Activated CD4-positive, CD25-positive, alpha-beta regulatory T cell treated with anti-CD3 and anti-CD28 coated beads, Interleukin-2, amount 50 U/mL, for 16 hours (primary cell): ENCODE measurements at places on chromosomes 7 and 10.

- no peak for DNase-seq
These were observed 134.6 kb downstream of the CHRM2 start for GRCh38 chr7:137003086-137003485.

GRCh38 chr10:62814756-62815380 lies 1.3 kb downstream of the EGR2 start:
- DNase-seq, result no peak

- DNase-seq, result no peak
These were observed at the start of gene C1QL3 for GRCh38 chr10:16521311-16522016. Gene C1QL3, minus strand, starts transcription at chr10:16521879. Its CDS starts 814 bp downstream, at chr10:16521065.

DNA sequence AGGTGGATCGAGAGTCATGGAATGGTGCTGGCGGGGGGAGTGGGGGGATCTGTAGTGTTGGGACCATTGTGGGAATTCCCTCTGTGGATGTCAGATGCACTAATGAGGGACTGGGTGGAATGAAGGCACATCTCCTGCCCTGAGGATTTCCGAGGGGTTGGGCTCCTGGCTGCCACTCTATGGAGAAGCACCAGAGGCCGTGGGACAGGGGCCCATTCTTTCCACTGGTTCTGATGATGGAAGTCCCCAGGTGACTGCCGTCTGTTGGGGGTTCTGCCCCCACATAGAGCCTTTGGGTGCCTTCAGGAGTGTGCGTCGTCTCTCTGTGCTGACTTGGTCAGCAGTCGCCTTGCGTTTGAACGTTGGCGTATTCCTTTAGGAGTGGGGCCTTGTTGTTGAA lies 202.9 kb downstream of the GLRX3 start:
- DNase-seq, result no peak

- DNase-seq, result no peak
These were observed 87.8 kb downstream of the BTRC start for GRCh38 chr10:101441541-101442455.

DNA sequence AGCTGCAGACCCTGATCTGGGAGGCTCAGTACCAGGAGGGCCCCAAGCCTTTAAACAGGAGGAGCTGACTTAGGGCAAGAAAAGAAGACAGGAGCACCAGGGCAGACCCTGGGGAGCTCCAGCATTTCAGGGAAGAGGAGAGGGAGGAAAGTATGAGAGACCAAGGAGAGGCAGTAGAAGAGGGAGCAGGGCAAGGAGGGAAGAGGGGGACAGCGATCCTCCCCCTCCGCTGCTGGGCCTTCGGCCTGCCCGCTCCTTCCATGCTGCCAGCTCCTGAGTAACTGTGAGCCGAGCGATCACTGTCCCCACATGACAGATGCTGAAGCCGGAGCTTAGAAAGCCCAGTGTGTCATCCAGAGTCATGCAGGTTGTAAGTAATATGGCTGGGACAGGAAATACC lies 65.9 kb downstream of the ALOX5 start:
- no peak for DNase-seq

DNA sequence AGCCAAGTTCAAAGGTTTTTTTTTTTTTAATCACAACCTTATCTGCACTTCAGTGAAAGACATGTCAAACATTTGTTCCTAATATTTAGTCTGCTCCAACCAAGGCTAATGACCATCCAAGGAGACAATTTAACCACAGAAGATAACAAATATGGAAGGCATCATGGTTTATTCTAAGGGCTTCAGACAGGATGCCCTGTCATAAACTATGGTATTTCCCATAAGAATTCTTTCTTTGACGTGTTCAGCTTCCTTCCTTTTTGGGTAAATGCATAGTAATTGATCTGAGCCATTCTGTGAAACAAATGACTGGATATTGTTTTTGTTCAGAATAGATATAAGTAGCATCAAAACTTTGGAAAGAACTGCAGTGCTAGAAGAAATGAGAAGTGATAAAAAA lies 326.5 kb upstream of the AOAH start:
- no peak for DNase-seq

GRCh38 chr10:37684765-37685164 lies 172.6 kb downstream of the ZNF248 start:
- DNase-seq, result no peak

GRCh38 chr7:49580000-49580399 lies 193.4 kb upstream of the VWC2 start:
- DNase-seq, result no peak
